OCI-LY7 (cell line): ENCODE measurements at places on chromosomes 6 and 20.

DNA sequence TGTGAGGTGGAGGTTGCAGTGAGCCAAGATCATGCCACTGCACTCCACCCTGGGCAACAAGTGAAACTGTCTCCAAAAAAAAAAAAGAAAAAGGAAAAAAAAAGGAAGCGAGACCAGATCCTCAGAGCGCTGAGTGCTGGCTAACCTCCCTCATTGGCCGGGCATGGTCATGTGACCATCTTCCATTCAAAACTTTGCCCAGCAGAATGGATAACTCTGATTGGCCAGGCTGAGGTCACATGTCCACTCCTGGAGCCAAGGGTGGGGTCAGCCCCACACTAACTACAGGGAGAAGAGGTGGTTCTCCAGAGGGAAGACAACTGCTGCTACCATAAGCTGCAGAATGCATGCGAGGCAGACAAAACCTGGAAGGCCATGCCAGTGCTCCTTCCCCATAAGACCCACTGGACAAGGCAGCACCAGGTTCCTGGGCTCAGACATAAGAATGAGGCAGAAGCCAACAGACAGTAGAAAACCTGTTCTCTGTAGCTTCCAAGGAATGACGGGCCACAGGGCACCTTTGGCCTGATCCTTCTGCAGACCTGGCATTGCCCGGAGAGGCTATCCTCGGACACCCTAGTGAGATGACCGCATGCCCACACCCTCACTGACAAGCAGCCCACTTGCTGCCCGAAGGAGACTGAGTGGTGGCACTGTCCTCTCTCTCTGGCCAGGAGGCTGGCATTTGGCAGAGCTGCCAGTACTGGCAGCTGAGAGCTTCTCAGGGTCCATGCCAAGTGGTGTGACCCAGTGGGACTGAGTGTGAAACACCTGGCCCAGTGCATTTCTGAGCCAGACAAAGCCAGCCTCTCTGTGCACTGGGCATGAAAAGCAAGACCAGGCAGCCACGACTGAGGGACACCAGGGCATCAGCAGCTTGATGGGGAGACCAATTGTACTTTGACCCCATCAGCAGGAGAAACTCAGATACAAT lies 311.9 kb upstream of the SULF2 start:
- peak; percentile 6 for DNase-seq

- DNase-seq: no peak
Observed at GRCh38 chr6:41652866-41653652, 14.8 kb downstream of the MDFI start.

DNA sequence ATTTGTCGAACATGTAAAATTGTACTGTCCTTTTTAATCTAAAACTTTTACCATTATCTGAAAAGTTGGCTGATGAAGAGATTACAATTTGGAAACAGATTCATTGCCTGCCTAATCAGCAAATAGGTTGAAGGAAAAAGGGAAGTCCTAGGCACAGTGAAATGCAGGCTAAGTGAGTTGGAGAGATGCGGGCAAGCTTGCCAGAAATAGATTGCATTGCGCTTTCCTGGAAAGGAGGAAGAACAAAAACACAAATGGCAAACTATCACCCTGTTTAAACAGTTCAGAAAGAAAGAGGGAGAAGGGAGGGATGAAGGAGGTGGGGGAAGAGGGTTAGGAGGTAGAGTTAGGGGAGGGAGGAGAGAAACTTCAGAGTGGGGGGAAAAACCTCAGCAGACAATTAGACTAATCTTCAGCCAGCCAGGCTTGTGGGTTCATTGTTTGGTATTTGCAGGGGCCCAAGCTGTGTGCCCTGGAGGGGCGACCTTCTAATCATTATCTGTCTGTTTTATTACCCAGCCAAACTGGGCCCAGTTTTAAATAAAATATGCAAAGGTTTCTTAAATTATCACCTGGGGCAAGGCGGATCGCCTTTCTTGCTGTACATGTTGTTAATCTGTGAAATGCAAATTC lies 465.2 kb downstream of the TFAP2B start:
- no peak for DNase-seq

DNA sequence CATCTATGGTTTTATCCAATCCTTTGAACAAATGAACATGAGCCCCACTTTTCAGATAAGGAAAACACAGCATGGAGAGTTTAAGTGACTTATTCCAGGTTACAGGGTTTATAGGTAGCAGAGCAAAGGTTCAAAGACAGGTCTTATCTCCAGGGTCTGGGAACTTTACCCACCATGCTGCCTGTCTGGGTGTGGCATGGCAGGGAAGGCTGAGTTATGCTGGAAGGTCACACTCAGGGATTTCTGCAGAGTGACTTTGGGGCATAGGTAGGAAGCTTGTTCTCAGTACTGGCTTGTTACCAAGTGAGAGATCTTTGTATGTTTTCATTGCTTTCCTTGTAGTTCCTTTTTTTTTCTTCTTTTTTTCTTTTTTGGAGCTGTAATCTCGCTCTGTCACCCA lies 1.8 kb downstream of the ZNF831 start:
- peak; percentile 31 for DNase-seq

DNA sequence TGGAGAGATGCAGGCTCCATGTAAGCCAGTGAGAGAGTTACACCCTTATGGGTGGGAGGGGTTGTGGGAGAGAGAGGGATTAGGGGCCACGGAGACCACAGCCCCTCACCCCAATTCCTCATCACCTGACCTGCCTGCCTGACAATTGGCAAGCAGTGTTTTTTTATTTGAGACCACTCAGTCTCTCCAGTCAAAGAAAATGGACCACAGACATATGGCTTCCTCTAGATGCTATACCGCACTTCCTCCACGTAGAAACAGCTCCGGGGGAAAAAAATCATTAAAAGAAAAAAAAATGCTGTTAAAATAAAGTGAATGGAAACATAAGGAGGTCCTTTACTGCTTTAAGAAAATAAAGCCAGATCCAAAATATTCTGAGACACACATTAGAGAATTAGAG lies 152.7 kb downstream of the MYLK4 start:
- DNase-seq: no peak

DNA sequence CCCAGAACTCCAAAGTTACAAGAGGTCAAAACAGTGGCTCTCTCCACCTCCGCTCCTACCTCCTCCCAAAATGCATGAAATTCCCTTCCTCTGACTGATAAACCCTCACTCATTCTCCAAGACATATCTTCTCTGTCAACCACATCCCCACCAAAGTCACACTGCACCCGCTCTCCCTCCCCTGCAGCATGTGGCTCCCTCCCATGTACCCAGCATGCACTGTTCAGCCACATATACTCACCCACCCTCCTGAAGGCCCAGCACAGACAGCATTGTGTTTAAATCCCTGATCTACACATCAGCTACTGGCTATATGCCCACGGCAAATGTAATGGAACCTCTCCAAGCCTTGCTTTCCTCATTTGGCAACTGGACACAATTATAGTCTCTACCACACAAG lies 5.5 kb upstream of the POU5F1 start:
- DNase-seq: no peak

GRCh38 chr6:136127873-136128272 lies 122.2 kb downstream of the MTFR2 start:
- no peak for DNase-seq

GRCh38 chr6:2715737-2716136 lies 35.0 kb downstream of the MYLK4 start:
- DNase-seq: no peak

- DNase-seq: no peak
Observed at GRCh38 chr6:70315079-70315751, 12.3 kb upstream of the COL9A1 start.

GRCh38 chr6:16671302-16672289 lies 89.7 kb downstream of the ATXN1 start:
- no peak for DNase-seq

DNA sequence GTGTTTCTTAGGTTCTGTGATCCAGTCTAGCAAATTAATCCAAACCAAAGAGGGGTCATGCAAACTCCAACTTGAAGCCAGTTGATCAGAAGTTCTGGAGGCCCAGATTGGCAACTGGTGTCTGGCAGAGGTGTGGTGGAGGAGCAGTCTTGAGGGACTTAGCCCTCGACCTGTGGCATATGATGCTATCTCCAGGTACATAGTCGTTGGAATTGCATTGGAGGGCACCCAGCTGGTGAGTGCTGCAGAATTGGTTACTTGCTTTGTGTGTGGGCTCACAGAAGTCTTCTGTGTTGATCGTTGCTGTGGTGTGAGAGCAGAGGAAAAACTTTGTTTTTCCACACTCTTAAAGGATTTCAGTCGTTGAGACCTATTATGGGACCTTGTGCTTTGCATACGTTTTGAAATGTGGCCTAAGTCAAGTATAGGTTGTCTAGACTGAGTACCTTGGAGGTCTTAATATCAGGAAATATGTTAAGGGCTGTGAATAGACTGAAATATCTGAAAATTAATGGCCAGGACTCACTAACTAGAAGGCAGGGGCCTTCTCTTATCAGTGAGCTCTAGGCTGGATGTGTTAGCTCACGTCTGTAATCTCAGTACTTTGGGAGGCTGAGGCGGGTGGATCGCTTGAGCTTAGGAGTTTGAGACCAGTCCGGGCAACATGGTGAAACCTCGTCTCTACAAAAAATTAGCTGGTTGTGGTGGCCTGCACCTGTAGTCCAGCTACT lies 7.8 kb downstream of the PANK2 start:
- DNase-seq: no peak

- DNase-seq: no peak
Observed at GRCh38 chr6:111980143-111980542, 73.8 kb upstream of the CCN6 start.

DNA sequence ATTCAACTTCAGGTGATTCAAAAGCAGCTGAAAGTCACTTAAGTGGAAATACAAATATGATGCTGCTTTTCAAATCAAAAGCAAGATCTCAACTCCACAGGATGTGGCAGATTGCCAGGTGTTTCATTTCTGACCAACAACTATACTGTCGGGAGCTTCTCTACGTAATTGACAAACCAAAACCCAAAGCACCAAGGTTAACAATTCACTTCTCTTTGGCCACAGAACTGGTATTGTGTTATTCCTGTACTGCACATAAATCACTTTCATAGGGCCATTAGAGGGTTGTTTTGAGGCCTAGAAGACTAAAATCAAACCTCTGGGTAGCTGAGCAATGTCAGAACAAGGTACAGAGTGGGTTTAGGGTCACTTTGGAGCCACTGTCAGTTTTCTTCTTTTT lies 169.7 kb downstream of the HAO1 start:
- peak; percentile 97 for DNase-seq

- peak; percentile 53 for DNase-seq
Observed at GRCh38 chr6:52020945-52021570, 66.4 kb downstream of the PKHD1 start.

GRCh38 chr20:18585134-18585533 lies 2.7 kb upstream of the DTD1 start:
- no peak for DNase-seq

GRCh38 chr20:57532104-57532503 lies 7.2 kb upstream of the CTCFL start:
- no peak for DNase-seq

DNA sequence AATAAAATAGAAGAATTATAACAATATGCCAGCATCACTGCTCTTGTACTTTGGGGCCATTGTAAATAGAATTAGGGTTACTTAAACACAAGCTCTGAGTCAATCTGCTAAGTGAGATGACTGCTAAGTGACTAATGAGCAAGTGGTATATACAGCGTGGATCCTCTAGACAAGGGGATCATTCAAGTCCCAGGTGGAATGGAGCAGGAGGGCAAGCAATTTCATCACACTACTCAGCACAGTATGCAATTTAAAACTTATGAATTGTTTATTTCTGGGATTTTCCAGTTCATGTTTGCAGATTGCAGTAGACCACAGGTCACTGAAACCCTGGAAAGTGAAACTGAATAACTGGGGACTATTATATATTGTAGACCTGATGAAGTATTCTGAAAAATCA lies 235.3 kb downstream of the BTBD3 start:
- DNase-seq: no peak

DNA sequence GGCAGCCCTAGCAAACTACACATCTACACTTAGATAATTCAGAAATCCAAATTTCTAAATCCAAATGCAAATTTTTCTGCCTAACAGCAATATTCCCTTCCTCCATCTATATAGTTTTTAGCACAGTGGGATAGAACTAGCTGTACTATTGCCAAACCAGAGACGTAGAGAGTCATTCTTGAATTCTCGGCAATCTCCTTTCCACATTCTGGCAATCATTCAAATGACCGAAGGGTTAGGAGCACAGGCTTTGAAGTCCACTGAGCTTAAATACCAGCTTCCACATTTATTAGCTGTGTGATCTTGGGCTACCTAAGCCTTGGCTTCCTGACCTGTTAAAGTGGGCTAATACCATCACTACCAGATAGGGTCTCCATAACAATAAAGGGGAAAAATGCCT lies 3.1 kb upstream of the RPS12 start:
- DNase-seq: no peak

- DNase-seq: no peak
Observed at GRCh38 chr6:4967301-4968030, 36.4 kb downstream of the RPP40 start.

DNA sequence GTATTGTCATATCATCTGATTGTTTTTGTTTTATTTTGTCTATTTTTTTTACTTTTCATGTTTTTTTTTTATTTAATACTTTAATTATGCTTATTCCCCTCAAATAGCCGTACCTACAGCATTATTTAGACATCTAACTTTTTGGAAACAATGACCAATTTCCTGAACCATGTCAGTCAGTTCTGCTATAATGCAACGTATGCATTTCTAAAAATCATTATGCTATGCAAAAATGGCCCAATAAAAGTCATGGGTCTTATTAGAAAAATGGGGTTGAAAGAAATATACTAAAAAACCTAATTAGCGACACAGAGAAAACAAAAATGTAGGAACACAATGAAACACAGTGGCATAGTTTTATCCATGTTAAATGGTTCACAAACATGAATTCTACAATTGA lies 1454.7 kb downstream of the GRIK2 start:
- DNase-seq: no peak

DNA sequence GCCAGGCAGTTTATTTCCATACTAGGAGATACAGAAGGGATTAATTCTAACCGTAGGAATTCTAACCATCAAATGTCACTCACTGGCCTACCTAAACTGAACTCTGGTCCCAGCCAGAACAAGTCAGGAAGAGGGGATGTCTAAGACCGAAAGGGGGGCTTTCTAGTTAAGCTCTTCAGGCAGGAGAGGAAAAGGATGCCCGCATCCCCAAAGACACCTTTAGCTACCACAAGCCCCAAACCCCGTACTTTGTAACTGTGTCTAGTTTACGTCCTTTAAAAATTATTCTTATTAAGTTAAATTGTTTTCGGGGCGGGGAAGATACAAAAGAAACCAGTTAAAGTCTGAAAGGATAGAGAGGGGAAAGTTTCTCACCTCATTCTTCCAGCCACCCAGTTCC lies 1.2 kb upstream of the ZNF76 start:
- no peak for DNase-seq
